ENCODE measurements at places on chromosomes 2 and 18.

DNA sequence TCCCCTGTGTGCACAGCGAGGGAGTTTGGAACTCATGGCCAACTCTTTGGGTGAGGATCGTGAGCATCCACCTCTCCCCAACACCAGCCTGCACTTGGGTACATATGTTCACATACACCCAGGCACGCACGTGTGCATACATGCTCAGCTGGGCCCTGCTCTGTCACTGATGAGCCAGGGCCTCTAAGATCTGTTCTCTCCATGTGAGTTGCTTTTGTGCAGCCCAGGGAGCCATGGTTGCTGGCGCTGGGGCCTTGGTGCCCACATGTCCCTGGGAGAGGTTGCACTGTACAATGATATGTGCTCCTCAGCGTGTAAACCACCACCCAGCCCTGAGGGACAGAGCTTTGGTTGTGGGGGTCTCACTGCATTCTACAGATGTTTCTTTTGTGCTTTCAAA lies 44.1 kb downstream of the KLHL29 start:
- no peak for DNase-seq

DNA sequence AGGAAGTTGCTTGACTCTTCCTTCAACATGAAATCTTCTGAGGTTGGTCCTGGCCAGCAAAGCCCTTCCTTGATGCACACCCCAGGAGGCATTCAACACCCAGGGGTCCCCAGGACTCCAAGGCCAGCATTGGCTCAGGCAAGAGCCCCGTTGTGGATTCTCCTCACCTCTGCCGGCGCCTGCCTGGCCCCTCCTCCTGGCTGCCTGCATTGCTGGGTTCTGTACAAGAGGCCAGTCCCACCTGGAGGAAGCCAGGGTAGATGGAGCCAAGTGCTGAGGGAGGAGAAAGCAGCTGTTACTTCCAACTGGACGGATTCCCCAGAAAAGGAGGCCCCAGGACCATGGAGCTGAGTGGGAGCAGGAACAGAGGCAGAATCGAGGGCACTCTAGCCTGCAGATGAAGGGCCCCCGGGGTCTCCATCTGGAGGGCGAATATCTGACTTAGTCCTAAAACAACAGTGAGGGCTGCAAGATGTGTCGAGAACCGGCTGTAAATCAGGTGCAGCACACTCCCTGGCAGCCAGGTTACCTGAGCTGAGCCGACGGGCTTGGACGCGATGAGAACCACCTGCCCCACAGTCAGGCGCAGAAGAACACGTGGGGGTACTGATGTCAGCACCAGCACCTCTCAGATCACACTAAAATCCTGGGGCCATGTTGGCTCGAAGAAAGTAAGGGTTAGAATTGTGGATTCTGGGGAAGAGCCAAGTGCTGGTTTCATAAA lies 399.6 kb upstream of the SALL3 start:
- DNase-seq = no peak

DNA sequence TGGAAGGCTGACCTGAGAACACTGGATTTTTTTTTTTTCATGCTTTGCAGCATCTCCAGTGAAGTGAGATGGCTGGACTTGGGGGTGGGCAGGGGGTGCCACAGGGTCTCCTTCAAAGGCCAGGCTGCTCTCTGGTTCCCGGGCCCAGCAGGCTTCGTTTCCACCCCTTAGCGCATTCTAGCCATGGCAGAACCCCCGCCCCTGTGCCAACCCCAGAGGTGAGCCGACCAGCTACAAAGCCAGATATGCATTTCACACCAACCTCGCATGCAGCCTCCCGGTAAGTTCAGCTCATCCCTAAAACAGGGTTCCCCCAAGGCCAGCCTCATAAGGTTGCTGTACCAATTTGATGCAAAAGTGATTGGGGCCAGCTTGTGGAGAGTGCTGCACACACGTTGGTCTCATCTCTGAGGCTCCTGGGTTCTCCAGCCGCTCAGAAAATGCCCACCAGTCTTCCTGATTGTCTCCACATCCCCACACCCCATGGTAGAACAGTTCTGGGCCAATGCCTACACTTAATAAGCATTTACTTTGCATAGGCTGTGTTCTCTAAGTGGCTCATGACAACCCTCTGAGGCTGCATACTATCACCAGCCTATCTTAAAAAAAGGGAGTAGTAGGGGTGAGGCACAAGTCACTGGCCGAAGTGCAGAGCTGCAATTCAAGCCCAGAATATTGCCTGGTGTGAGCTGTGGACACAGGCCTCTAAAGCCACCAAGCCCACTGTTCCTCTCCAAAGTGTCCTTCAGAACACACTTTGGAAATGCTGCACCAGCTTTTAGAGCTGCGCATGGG lies 23.3 kb downstream of the SMAD7 start:
- DNase-seq = no peak

GRCh38 chr2:170997893-170998597 lies 69.0 kb downstream of the GORASP2 start:
- no peak for DNase-seq

DNA sequence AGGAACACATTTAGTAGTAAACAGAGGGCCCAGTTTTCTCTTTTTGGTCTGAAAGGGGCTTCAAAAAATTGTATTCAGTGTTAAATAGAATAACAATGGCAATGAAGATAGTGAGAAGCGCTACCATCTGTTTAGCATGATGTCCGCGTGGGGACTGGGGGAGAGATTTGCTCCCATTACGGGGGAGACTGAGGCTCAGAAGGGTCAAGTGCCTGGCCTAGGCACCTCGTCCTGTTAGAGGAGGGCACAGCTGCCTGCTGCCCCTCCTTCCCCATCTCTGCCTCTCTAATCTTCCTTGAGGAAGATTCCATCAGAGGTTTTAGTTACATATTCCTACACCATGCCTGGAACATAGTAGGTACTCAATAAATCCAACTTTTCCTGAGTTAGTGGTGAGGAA lies 10.1 kb upstream of the TMEM185B start:
- DNase-seq = no peak

GRCh38 chr2:43075811-43076585 lies 150.4 kb downstream of the ZFP36L2 start:
- DNase-seq = no peak

- DNase-seq = no peak
These were observed 33.8 kb downstream of the MAP4K3 start for GRCh38 chr2:39403311-39403710.
